GM23248 (cell line): ENCODE measurements at places on chromosomes 1 and 21.
A peak's percentile ranks its signal among the peaks of the same experiment; 100 is the strongest.

GRCh38 chr1:147334292-147334691 is 91.8 kb downstream of the CHD1L start:
- DNase-seq: no peak

DNA sequence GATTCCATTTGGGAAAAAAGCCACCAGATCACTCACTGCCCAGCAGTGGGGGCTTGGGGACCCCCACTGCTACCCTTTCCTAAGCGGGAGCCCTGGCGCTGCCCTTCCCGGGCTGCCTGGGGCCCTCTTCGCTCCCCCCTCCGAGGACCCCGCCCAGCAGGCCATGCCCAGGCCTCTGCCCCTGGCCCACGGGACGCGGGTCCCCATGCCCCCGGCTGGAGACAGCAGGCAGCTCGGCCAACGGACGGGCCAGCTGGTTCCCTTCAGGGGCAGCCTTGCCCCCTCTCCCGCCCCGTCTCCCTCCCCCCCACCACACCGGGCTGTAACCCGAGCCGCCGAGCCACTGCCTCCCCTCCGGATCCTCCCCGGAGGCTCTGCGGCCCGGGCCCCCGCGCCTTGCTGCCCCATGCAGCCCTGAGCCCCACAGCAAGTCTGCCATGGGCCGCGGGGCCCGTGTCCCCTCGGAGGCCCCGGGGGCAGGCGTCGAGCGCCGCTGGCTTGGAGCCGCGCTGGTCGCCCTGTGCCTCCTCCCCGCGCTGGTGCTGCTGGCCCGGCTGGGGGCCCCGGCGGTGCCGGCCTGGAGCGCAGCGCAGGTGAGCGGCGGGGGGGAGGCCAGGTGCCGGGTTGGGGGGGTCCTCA is at the start of gene MMP23B:
Gene MMP23B (plus strand): TSS at position 392 of the 639 bp plus-strand sequence. CDS start 46 bp downstream, at position 438.
- DNase-seq: peak; percentile 20

DNA sequence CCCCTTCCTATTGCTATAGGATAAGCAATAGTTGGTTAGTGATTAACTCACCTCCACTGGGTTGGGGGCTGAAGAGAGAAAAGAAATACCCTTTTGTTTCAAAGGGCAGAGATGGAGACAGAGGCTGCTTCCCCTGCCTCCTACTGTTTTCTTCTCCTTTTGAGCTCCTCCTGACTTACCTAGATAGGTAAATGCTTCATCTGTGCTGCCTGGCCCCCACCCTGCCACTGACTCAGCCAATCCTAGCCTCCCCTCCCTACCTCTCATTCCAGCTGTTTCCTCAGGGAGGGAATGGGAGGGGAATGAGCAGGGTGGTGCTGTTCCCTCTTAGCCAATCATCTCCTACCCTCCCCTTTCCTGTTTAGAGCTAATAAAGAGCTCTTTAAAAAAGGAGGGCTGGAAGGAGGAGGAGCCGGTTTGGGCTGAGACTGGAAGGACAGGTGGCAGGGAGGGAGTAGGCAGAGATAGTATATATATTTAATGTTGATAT is at the start of gene C1orf116:
Gene C1orf116 (minus strand): TSS at position 229 of the 490 bp plus-strand sequence. CDS start 5,158 bp downstream, outside the sequence.
- no peak for DNase-seq

DNA sequence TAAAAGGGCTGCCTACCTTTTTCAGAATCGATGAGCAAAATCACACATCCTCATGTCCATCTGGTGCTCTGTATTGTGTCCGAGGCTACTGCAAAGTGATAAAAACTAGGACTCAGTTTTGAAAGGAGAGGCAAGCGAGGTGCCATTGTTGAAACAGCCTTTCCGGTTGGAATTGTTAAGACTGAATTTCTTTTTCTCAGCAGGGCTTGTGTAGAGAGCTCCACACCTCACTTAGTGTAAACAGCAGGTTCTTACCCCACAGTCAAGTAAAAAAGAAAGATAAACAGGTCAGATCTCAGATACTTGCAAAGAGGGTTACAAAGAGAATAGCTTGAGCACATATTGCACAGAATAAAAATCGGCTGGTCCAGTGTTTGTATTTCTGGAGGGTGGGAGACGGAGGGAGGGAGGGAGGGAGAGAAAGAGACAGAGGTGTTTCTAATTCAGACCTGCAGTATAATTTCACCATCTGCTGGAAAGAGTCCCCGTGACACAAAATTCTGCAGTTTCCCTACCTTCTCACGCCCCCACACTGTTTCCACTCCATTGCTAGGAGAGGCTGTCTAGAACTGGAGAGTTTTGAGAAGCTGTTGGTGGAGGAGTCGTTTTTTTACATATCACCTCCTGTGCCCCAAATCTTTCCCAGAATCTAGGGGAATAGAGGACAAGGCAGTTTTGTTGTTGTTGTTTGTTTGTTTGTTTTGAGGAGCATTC is 82.5 kb downstream of the EDEM3 start:
- peak; percentile 6 for DNase-seq

DNA sequence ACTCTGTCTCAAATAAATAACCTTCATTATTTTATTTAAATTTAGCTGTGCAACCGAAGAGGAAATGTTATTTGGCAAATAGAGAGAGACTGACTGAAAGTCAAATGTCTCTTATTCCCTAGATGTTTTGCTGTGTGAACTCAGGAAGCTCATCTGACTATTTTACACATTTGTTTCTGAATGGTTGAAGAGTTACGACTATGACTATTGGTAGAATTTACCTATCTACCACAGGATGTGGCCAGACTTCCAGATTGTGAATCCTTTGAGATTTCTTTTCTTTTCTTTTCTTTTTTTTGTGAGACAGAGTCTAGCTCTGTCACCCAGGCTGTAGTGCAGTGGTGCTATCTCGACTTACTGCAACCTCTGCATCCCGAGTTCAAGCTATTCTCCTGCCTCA is 5.3 kb upstream of the SDE2 start:
- no peak for DNase-seq

DNA sequence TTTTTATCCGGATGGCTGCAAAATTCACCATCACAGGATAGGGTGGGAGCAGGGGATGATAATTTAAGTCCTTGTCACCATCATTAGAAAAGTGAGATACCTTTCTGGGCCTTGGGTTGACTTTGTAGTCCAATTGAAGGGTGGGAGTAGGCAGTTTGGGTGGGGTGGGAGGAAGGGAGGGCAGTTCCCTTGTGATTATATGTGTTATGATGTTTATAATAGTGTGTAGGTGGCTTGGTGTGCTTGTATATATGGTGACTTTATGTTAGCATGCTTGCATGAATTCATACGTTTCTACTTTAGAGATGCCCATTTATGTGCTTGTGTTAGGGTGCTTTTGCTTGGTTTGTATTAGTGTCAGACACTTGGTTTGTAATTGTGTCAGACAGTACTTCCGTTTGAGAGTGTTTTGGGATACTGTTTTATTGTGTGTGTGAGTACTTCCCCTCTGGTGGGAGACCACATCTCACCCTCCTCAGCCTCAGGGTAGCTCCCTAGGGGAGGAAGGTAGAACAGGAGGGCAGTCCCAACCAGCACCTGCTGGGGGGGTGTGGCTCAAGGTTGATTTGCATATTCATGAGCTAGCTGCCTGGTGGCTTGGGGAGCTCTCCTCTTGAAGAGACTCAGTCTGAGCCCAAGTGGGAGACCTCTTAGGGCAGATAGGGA is 6.3 kb upstream of the POU3F1 start:
- DNase-seq: no peak

DNA sequence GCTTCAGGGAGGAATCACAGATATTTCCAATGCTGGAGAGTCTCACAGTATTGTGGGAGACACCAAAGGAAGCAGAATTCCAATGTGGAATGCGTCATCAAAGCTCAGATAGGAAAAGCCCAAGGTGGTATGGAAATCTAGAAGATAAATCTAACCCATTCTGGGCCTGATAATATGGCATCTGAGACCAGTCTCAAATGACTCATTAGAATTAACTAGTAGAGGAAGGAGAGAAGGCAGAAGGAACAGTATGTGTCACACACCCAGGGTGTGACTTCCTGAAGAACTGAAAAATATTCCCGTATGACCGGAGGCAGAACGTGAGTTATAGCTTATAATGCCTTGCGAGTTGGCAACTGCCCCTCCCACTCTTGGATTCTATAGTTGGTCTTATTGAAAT is 499.2 kb downstream of the PLPP3 start:
- DNase-seq: peak; percentile 73

DNA sequence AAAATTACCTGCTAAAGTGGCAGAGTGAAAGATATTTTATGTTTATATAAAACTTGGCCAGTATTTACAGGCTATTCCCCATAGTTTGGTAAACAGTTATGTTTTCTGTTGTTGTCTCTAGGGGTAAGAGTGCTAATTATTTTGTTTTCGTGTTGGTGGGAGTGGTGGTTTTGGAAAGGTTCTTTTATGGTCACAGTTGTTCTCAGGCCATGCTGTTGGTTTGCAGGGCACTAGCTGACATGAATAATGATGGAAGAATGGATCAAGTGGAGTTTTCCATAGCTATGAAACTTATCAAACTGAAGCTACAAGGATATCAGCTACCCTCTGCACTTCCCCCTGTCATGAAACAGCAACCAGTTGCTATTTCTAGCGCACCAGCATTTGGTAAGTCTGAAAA is 92.5 kb downstream of the ITSN1 start:
- DNase-seq: no peak

DNA sequence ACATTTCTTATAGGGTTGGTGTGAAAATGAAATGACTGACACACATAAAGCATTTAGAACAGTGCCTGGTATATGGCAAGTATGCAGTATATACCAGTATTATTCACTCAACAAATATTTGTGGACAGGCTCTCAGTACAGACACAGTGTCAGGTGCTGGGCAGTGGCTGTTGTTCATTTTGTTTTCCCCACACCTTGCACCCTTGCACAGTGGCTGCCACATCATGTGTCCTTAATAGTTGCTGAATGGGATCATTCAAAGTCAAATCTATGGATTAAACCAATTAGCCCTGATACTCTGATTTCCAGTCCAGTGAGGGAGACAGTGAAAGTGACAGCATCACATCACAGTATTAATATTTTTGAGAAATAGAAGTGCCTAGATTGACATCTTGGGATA is 2.4 kb downstream of the SLAMF1 start:
- DNase-seq: no peak

DNA sequence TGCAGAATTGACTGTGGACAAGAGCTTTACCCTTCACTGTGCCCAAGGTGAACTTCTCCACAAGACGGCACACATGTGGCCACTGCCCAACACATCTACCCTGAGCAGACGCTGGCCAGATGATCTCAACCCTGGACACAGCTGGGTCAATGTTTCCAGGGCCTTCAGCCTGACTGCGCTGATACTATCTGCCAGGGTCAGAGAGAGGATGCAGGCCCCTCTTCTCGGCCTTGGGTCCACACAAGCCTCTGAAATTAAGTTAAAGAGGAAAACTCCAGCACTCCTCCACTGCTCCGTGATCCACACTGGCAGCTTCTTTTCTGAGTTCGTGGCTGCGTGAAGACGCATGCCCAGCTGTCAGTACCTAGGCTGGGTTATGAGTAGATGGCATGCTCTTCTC is 58.1 kb downstream of the GLIS1 start:
- DNase-seq: no peak

- DNase-seq: peak; percentile 47
Observed at GRCh38 chr1:100034470-100034869, 64.7 kb downstream of the SLC35A3 start.

DNA sequence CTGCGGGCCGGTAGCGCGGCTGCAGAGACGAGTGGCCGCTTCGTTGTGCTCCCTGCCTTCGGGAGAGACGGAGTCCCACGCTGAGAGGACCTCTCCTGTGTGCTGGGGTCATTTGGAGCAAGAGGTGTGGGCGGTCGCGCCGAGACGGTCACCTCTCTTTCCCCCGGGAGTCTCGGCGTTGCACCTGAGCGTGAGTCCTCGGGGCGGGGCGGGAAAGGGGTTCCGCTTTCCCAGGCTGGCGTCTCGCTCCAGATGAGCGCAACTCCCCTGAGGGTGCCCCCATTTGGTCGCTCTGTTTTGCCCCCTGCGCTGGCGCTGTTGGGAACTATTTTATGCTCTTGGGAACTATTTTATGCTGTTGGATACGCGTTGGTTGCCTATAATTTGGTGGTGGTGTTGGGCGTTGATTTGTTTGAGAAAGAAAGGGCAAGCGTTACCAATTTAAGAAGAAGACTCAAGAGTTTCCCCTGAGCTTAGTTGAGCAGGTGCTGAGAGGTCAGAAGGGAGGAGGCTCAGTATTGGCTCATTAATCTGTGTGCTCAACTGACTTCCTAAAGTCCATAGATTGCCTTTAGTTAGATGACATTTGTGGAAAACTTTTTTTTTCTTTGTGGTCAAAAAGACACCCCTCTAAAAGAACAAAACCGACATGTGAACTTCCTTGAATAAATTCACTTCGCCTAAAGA is 683 bp downstream of the LRRC8B start:
- peak; percentile 18 for DNase-seq

DNA sequence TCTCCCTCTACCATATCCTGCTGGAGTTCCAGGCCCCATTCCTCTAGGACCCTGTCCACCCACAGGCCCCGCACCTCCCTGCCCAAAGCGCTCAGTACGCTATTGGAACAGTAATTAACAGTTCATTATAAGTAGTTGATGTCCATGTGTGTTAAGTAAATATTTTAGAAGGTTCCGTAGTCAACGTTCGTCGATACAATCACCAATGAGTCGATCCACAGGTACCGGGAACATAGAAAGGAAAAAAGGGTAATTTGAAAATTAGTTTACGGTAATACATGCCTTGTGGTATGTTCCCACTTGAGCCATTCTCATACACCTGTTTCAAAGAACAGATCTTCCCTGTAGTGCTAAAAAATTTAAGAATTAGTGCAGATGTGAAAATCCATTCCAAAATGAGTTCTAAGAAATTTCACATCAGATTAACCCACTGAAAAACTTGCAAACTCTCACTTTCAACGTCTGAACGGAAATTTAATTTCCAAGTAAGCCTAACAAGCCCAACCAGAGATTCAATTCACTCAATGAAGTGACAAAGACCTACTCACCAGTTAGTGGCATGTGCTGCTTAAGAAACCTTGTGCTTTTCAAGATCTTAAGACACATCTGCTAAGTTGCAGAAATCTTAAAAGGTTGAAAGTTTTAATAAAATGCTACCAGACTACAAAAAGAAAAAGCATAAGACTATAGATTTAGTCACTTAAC is 8.3 kb downstream of the SFPQ start:
- DNase-seq: no peak
